ENCODE measurements at places on chromosomes 16 and 17.

GRCh38 chr16:66270333-66270927 is 96.1 kb upstream of the CDH5 start:
- no peak for DNase-seq
- H3K4me1 ChIP-seq, result peaks cover 11% of the 10 kb centered on the region
- H3K27me3 ChIP-seq, result no peaks in the 10 kb centered on the region
- H3K4me3 ChIP-seq, result peak overlapping the region; percentile 73

DNA sequence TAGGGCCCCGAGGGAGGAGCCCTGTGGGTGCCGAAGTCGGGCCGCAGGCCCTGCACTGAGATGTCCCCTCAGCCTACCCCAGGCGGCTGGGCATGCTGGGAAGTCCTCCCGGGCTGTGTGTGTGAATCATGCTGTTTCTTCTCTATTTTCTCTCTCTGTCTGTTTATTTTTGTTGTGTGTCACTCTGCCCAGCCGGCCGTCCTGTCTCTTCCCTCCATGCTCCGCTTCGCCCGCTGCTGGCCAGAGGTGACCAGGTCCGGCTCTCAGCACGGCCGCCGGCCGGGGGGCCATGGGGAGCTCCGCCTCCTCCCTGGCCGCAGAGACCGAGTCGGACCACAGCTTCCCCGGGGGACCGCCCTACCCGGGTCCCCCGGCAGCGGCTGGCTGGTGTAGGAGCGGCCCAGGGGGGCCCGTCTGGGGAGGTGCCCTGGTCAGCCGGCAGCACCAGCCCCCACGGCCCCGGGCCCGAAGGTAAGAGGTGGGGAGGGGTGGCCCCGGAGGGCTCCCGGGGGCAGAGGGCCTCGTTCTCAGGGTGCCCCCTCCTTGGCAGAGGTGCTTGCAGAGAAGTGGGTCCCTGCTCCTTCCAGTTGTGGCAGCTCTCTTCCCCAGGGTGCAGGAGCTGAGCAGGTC is 12.5 kb downstream of the CAPN15 start:
- no peaks in the 10 kb centered on the region for H3K36me3 ChIP-seq
- no peaks in the 10 kb centered on the region for H3K4me1 ChIP-seq
- no peaks in the 10 kb centered on the region for H3K27me3 ChIP-seq
- no peak overlapping the region for H3K27ac ChIP-seq
- no peak for DNase-seq

- H3K27ac ChIP-seq, result no peak overlapping the region
- peaks cover 3% of the 10 kb centered on the region for H3K36me3 ChIP-seq
- H3K4me3 ChIP-seq, result no peak overlapping the region
- no peaks in the 10 kb centered on the region for H3K27me3 ChIP-seq
Observed at GRCh38 chr17:82823004-82823403, 16.8 kb downstream of the ZNF750 start.

DNA sequence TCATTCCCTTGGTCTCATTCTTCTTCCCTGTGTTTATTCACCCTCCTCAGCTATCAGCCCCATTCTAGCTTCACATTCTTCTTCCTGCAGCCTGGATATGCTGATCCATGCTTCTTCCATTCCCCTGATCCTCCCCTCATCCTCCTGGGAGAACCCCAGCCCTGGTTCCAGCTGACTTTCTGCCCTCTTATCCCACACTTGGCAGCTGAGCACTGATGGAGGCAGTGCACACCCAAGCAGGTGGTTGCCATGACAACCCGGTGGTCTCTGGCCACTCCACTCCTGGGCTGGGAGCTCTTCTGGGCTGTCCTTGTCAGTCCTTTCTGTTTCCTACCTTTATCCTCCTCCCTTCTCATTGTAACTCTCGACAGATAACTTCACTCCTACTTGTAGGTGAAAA is 16.7 kb upstream of the TUBG2 start:
- H3K27ac ChIP-seq, result no peak overlapping the region
- H3K27me3 ChIP-seq, result no peaks in the 10 kb centered on the region
- no peak overlapping the region for H3K4me3 ChIP-seq
- no peaks in the 10 kb centered on the region for H3K4me1 ChIP-seq
- no peaks in the 10 kb centered on the region for H3K36me3 ChIP-seq

GRCh38 chr17:31321481-31321880 is at the start of gene EVI2A:
Gene EVI2A, minus strand, starts transcription at chr17:31321622. Its CDS starts 2,609 bp downstream, at chr17:31319013.
- H3K27ac ChIP-seq, result peak within 1 kb of the TSS; percentile 23
- DNase-seq, result no peak
- peaks cover 9% of the 10 kb centered on the region for H3K4me1 ChIP-seq
- H3K4me3 ChIP-seq, result peak within 1 kb of the TSS; percentile 47

- H3K27me3 ChIP-seq, result no peaks in the 10 kb centered on the region
- H3K4me3 ChIP-seq, result no peak overlapping the region
- no peak for DNase-seq
- H3K27ac ChIP-seq, result no peak overlapping the region
Observed at GRCh38 chr17:6627019-6627418, 13.5 kb downstream of the KIAA0753 start.

DNA sequence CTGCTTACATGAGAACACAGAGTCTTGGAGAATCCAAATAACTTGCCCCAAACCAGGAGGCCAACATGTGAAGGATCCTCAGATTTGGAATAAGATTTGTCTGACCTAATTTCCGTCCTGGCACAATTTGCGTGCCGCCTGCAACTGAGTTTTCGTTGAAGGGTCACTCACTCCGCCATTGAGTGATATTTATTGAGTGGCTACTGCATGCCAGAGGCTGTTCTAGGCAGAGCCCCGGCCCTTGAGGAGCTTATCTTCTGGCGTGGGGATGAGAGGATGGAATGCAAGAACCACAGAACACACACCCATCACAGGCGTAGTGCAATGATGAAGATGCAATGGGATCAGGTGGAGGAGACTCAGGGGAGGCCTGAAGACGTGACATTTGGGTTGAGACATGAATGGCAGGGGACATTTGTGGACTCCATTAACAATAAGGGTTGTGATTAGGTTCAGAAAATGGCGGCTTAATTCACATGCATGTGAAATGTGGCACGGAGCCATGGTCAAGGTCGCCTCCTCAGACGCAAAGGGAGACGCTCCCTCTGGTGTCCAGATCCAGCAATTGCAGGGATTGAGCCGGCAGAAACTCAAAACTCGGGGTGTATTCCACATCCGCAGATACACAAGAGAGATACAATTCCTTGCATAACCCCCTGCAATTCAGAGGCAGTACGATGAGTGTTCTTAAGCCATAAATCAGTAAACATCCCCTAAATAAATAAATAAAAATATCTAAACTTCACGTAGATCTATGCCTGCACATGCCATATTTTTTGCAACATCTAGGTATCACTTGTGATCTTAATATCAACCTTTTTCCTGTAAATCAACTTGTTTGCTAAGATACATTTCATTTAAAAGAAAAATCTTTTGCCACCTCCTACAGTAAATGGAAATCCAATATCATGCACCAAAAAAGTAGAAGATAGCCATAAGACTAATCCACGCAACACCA is 57.9 kb upstream of the CACNG4 start:
- no peaks in the 10 kb centered on the region for H3K27me3 ChIP-seq
- H3K4me1 ChIP-seq, result peaks cover 15% of the 10 kb centered on the region
- no peak overlapping the region for H3K27ac ChIP-seq
- no peak for DNase-seq
- no peak overlapping the region for H3K4me3 ChIP-seq

GRCh38 chr16:80739523-80739922 is 64.9 kb downstream of the CDYL2 start:
- no peaks in the 10 kb centered on the region for H3K4me1 ChIP-seq
- H3K27ac ChIP-seq, result no peak overlapping the region
- no peak for DNase-seq
- no peak overlapping the region for H3K4me3 ChIP-seq
- H3K27me3 ChIP-seq, result no peaks in the 10 kb centered on the region

- H3K36me3 ChIP-seq, result no peaks in the 10 kb centered on the region
- no peak overlapping the region for H3K4me3 ChIP-seq
- H3K27me3 ChIP-seq, result no peaks in the 10 kb centered on the region
- DNase-seq, result no peak
- H3K4me1 ChIP-seq, result peaks cover 11% of the 10 kb centered on the region
Observed at GRCh38 chr17:32269377-32269776, 3.7 kb downstream of the RHBDL3 start.

GRCh38 chr16:85612801-85613603 is at the start of gene GSE1:
Gene GSE1, plus strand, starts transcription at chr16:85613322. Its CDS starts 70 bp downstream, at chr16:85613392.
- peak; percentile 39 for DNase-seq
- peak within 1 kb of the TSS; percentile 77 for H3K27ac ChIP-seq
- H3K4me3 ChIP-seq, result peak within 1 kb of the TSS; percentile 87
- no peaks in the 10 kb centered on the region for H3K27me3 ChIP-seq
- peaks cover 13% of the 10 kb centered on the region for H3K4me1 ChIP-seq

DNA sequence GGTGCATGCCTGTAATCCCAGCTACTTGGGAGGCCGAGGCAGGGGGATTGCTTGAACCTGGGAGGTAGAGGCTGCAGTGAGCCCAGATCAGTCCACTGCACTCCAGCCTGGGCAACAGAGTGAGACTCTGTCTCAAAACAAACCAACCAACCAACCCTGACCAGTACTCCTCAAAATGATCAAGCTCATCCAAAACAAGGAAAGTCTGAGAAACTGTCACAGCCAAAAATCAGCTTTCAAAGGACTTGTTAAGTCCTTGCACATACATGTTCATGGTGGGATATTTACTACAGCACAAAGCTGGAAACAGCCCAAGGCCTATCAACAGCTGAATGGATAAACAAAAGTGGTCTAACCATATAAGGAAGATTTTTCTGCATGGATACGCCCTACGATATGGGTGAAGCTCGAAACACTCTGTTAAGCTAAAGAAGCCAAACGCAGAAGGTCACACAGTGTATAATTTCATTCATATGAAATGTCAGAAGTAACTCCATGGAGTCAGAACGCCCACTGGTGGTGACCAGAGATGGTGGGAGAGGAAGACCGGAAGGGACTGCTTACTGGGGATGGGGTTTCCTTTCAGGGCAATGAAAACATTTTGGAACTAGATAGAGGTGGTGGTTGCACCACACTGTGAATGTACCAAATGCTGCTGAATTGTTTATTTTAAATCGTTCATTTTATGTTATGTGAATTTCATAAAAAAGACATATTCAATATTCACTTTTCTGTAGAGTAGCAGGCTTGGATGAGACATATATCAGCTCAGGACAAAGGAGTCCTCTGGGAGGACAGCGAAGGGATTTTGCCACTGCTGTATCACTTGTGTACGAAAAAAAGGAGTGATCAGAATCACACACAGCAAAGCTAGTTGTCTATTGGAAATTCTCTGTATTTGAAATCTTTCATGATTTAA is 17.7 kb downstream of the CCL17 start:
- no peaks in the 10 kb centered on the region for H3K27me3 ChIP-seq
- no peak overlapping the region for H3K4me3 ChIP-seq
- peaks cover 9% of the 10 kb centered on the region for H3K4me1 ChIP-seq
- DNase-seq, result no peak

GRCh38 chr17:1977583-1978395 is 47.3 kb downstream of the RTN4RL1 start:
- H3K4me3 ChIP-seq, result no peak overlapping the region
- H3K27me3 ChIP-seq, result no peaks in the 10 kb centered on the region
- H3K4me1 ChIP-seq, result no peaks in the 10 kb centered on the region
- H3K36me3 ChIP-seq, result no peaks in the 10 kb centered on the region
- DNase-seq, result no peak
- no peak overlapping the region for H3K27ac ChIP-seq

DNA sequence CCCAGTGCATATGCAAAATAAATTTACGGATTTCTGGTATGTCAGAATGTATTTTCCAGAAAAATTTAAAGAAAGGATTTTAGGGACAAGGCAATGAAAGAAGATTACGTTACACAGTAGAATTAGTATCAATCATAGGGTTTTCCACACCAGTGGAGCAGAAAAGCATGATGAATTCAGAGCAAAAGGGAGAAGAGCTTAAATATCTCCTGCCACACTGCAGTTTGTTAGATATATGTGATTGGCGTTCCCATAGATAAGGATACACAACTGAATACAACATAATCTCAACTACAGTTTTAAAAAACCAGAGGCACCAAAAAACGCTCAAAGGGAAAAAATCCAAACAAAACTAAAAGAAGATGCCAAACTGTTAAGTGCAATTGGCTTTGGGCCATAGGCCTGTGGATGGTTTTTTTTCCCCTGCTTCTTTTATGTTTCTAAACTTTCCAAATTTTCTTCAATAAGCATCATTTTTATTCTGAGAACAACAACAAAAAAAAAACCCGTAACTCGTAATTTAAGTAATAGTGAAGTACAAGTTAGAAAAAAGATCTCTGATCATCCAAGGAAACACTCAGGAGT is 22.3 kb downstream of the MARF1 start:
- no peak overlapping the region for H3K27ac ChIP-seq
- peaks cover 27% of the 10 kb centered on the region for H3K4me1 ChIP-seq
- no peak overlapping the region for H3K4me3 ChIP-seq
- H3K27me3 ChIP-seq, result no peaks in the 10 kb centered on the region
- H3K36me3 ChIP-seq, result peaks cover 40% of the 10 kb centered on the region
- DNase-seq, result no peak

DNA sequence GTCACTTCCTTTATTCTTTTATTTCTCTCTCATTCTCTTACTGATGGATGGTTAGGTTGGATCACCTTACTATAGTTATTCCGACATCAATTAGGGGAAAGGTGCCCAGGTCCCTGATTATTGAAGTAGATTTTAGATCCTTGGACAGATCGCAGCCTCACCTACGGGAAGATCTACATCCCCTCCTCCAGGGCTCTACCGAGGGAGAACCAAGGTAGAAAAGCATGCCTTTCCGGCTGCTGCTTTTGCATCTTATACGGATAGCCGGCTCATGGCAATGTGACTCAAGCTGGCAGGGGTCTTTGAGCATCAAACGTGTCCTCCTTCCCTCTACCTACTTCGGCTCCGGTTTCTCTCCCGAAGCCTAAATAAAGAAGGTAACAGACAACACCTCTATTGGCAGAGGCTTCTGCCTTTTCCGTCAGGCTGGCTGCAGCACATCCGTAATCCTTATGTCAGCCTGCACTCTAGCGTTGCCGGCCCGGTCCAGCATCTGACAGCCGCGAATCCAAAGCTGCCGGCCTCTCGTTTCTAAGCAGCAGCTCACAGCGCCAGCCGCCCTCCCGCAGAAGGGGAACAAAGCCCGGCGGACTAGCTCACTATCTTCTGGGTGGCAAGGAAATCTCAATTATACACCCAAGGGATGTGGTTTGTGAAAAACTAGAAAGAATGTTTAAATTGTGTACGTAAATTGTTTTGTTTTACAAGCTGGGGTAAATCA is 46.9 kb downstream of the IRX6 start:
- H3K4me1 ChIP-seq, result peaks cover 30% of the 10 kb centered on the region
- H3K36me3 ChIP-seq, result no peaks in the 10 kb centered on the region
- peak; percentile 13 for DNase-seq
- no peak overlapping the region for H3K27ac ChIP-seq
- no peaks in the 10 kb centered on the region for H3K27me3 ChIP-seq

GRCh38 chr17:50426472-50426782 is 409 bp downstream of the ACSF2 start:
- H3K4me3 ChIP-seq, result peak overlapping the region; percentile 88
- DNase-seq, result no peak
- peaks cover 32% of the 10 kb centered on the region for H3K4me1 ChIP-seq
- no peaks in the 10 kb centered on the region for H3K27me3 ChIP-seq
- no peaks in the 10 kb centered on the region for H3K36me3 ChIP-seq

GRCh38 chr17:58786586-58787295 is 31.1 kb downstream of the PPM1E start:
- H3K27me3 ChIP-seq, result no peaks in the 10 kb centered on the region
- no peaks in the 10 kb centered on the region for H3K4me1 ChIP-seq
- no peak overlapping the region for H3K4me3 ChIP-seq
- no peak overlapping the region for H3K27ac ChIP-seq
